ENCODE measurements at places on chromosomes 7 and 10. TPM values are rescaled to one million over a fixed set of nuclear protein-coding genes. Genes with fewer than 3 reads are reported as not detected.

DUSP5 gene
- polyA plus RNA-seq = 3.5 TPM

DNA sequence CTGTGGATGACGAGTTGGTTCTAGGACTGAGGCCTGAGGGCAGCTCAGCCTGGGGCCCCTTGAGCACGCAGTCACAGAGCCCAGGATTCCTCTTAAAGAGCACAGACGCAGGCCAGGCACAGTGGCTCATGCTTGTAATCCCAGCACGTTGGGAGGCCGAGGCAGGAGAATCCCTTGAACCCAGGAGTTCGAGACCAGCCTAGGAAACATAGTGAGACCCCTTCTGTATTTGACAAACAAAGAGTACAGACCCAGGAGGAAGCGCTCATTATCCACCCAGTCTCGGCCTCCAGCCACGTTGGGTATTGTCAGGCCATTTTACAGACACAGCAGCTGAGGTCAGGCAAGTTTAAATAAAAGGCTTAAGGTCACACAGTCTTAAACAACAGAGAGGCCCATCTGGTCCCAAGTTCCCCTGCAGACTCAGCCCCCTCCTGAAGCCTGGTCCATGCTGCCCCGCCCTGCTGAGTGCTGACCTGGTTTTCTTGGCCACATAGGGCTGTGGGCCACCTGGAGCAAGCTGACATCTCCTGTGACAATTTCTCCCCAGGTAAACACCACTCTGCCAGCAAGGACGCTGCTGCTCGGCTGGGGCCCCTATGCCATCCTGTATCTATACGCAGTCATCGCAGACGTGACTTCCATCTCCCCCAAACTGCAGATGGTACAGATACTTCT is 12.6 kb downstream of the RGR start:
- no peak for DNase-seq

DNA sequence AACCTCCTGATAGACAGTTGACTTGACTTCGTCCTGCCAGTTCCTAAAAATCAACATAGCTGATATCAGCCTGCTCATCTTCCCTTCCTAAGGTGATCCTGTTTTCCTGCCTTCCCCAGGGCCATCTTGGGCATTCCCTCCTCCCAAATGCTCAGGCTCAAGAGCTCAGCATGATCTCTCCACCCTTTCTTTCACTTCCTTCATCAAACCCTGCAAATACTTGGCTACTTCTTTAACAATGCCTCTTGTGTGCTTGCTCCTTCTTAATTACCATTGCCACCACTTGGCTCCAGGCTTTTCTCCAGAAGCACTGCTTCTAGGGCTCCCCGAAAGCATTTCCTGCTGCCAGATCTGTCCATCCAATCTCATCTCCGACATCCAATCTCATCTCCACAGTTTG is 7.3 kb downstream of the FSCN3 start:
- DNase-seq = no peak

DNA sequence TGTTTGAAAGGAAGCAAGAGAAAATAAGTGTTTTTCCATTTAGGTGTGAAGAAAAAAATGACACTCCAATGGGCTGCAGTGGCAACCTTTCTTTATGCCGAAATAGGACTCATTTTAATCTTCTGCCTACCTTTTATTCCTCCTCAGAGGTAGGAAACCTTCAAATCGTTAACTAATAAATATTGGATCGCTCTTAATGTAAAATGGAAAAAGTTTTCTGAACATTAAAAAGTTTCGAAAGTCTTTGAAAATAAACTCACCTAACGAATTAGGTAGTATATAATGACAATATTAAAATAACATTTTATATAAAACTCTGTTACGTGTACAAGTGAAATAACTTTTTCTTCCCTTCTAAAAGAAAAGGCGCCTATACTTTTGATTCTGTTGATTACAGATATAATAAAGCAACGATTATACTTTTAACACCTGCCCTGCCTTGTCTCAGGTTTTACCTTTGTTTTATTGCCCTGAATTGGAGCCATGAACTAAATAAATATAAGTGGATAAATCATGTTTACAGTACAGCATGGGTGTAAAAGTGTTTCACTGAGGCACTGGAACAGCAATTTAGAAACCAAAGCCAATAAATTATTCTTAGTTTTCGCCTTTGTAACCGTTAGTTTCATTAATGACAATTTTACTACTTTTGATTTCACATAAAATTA is 804 bp downstream of the BCAP29 start:
- no peak for DNase-seq

TMEM176B gene
- polyA plus RNA-seq = 15.6 TPM

DNA sequence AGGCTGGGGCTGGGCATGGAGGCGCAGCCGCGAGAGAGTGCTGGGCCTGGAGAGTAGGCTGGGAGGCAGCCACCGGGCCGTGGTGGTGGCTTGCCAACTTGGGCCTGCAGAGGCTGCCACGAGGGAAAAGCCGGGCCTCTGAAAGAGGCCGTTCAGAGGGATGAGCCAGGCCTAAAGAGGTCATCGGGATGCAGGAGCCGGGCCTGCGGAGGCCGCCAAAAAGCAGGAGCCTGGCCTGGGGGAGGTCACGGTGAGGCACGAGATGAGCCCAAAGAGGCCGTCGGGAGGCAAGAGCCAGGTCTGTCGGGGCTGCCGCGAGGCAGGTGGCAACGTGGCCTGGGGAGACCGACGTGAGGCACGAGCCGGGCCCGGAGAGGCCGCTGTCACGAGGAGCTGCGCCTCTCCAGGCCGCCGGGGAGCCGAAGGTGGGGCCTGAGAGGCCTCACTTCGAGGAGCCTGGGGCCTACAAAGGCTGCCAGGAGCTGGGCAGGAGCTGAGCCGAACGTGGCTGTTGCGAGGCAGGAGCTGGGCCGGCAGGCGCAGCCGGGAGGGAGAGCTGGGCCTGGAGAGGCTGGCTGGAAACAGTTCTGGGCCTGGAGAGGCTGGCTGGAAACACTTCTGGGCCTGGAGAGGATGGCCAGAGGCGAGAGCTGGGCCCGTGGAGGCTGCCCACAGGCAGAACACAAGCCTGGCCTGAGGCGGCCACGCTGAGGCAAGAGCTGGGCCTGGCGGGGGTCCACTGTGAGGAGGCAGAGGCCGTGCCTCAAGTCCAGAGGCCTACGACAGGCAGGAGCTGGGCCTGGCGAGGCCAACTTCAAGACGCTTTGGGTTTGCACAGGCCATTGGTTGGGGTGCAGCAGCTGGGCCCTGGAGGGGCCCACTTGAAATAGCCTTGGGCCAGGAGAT is 24.6 kb downstream of the MDH2 start:
- DNase-seq = no peak

RNF148 gene
- polyA plus RNA-seq = not detected

DNA sequence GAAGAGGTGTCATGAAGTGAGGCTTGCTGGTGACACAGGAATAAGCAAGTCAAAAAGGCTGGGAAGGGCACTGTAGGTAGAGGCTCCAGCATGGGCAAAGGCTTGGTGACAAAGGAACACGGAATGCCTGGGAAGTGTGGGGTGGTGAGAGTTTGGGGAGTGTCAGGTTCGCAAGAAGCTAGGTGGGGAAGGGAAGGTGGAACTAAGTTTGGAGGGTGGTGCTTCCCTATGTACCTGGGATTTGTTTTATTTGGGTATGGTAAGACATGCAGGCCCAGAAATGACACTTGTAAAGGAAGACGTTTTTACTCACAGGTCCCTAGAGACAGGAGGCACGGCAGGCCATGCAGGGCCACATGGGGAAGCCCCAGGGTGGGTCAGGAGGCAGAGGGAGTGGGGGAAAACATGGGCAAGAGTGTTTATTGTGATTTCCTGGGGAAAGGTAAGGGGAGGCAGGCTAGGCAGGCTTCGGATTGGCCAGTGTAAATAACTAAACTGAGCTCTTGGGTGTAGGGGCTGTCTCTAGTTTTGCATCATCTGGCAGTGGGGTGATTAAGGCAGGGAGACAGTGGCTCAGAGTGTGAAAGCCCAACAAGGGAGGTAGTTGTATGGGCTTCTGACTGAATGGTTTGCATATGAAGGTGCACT is 52.1 kb downstream of the SH2D4B start:
- no peak for DNase-seq

RNF133 gene
- not detected for polyA plus RNA-seq

DNA sequence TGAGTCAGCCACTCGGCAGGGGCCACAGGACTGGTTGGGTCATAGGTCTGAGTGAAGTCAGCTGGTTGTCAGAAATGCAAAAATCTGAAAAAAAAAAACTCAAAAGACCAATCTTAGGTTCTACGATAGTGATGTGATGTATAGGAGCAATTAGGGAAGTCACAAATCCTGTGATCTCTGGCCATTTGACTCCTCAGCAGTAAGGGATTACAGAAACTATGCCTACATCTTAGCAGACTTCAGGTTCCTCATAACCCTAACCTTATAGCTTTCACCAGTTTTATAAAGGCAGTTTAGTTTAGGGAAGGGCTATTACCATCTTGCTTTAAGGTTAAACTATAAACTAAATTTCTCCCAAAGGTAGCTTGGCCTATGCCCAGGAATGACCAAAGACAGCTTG is 163.1 kb upstream of the HGF start:
- no peak for DNase-seq

HIPK2 gene
- polyA plus RNA-seq = 11.7 TPM

GRCh38 chr7:2938514-2939192 is 94.5 kb upstream of the GNA12 start:
- DNase-seq = no peak

- DNase-seq = no peak
These were observed 2.8 kb downstream of the SAMD9L start for GRCh38 chr7:93145354-93145753.

GRCh38 chr10:72744566-72744965 is 52.6 kb downstream of the MCU start:
- no peak for DNase-seq
